ENCODE measurements at places on chromosomes 16 and 17.

- DNase-seq, result no peak
These were observed 55.0 kb downstream of the PITPNM3 start for GRCh38 chr17:6501359-6501758.

GRCh38 chr16:57152096-57153093 lies 33.4 kb downstream of the PSME3IP1 start:
- DNase-seq, result no peak

DNA sequence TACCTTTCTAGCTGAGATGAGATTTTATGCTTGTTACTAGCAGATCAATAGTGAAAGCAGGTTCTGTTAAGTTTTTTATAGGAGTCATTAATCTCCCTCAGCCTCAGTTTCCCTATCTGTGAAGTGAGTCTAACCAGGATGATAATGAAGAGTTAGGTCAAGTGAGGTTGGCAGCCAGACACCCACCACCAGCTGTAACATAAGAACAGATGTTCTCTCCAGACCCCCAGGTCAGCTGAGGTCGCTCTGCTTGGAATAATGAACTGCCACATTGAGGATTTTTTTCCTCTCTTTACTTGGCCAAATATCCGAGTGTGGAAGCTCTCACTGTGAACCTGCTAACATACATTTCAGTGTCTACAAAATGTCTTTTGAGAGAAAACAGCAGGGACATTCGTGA lies 389.6 kb downstream of the WWOX start:
- no peak for DNase-seq

GRCh38 chr17:13088666-13089065 lies 70.8 kb upstream of the ELAC2 start:
- DNase-seq, result no peak

DNA sequence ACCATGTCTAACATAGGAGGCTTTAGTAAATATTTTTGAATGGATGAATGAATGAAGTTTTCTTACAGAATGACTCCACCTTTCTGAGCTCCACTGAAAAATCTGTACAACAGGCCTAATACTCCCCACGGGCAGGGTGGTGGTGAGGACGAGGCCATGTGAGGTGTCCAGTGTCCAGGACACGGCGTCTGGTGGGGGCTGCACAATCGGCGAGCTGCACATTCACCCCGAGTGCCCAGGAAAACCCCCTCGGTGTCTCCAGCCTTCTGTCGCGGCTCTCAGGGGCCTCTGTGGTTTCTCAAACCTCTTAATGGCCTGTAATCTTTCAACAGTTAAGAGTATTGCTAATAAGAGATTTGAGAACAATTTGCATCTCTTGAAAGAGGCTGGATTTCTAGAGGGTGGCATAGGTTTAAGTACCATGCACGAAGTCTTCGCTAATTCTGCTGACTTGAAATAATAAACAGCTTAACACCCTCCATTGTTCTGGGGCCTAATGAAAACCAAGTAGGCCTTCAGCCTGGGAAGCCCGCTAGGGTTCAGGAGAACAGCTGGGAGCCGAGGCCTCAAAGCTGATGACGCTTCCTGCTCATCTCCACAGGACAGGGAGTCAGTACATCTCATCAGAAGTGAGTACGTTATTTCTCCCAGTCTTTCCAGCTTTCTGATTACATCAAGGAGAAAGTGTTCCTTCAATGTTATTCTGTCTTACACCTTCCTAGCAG lies 304.6 kb upstream of the FOXF1 start:
- no peak for DNase-seq

GRCh38 chr16:83068686-83069085 lies 441.9 kb downstream of the CDH13 start:
- DNase-seq, result no peak

DNA sequence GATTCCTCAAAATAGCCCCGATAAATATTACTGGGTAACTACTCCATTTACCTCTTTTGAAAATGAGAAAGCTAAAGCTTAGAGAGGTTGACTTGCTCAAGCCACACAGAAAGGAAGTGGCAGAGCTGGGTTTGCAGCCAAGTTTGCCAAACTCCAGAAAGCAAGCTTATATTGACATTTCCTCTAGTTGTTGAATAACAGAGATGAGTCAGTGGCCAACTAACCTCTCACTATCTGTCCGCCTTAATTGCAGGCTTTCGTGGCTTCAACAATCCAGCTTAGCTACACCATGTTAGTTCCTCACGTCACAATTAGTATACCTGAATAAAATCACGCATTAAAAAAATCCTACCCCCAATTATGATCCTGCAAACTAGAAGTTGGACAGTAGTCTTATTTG lies 151.7 kb downstream of the CNTNAP4 start:
- no peak for DNase-seq

DNA sequence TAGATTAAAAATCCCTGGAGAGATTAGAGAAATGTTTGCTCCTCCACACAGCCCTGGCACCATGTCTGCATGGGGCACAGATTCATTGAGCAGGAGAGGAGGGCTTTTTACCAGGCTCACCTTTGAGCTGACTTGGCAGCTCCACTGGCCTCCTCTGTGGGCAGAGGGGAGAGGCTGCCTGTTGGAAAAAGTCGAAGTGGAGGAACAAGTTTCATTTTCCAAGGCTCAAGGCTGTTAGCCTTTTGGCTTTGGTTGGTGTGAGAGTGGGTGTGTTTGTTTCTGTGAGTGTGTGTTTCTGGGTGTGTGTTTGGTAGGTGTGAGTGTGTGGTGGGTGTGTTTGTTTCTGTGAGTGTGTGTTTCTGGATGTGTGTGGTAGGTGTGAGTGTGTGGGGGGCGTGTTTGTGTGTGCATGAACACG lies 5.6 kb downstream of the TMEM238L start:
- DNase-seq, result no peak

GRCh38 chr16:88385112-88385594 lies 2.4 kb downstream of the ZNF469 start:
- DNase-seq, result no peak

GRCh38 chr17:6352801-6353560 lies 81.9 kb downstream of the AIPL1 start:
- DNase-seq, result no peak

DNA sequence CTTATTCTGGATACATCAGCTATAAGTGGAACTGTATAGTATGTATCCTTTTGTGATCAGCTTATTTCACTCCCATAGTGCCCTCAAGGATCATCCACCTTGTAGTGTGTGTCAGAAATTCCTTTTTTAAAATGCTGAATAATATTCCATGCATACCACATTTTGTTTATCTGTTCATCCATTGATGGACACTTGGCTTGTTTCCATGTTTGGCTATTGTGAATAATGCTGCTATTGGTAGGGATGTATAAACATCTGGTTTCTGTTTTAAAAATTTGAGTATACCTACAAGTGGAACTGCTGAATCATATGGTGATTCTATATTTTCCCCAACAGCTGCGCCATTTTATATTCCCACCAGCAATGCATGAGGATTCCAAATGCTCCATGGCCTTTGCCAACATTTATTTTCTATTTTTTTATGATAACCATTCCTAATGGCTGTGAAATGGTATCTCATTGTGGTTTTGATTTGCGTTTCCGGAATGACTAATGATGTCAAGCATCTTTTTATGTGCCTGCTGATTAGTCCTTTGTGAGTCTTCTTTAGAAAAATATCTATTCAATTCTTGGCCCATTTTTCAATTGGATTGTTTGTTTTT lies 11.6 kb downstream of the RCVRN start:
- DNase-seq, result no peak

DNA sequence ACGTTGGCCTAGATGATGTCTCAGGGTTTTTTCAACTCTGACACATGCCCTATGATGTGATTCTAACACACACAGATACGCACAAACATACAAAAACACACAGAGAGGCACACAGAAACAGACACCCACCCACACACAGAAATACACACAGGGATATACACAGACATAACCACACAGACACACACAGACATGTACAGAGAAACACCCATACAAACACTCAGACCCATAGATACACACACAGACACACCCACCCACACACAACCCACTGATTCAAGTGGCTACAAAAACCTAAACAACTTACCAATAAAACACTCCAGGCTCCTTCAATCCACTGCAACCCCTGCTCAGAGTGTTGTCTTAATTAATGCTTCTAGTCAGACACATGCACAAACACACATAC lies 244.6 kb upstream of the CCL2 start:
- no peak for DNase-seq

All from glutamatergic neuron (in vitro differentiated cells).